KG1 (cell line): ENCODE measurements at places on chromosomes 6 and 20.

- no peak for DNase-seq
Observed at GRCh38 chr6:141443668-141444289, 688.9 kb upstream of the GJE1 start.

DNA sequence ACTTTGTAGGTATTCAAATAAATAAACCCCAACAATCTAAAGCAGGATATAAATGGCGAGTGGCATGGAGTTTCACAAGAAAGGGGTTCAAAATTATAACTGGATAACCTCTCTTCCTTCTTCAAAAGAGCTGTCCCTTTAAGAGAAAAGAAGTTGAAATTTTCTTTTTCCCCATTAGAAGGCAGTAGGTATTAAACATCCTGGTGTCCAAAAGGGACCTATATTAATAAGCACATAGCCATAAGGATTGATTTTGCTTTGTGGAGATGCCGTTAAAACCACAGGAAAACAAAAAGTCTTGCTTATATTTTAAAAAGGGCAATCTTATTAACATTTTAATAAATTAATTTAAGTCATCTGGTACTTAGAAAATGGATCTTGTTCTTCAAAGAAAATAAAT is 76.5 kb downstream of the LYRM4 start:
- no peak for DNase-seq

GRCh38 chr6:49327005-49327404 is 136.0 kb downstream of the MMUT start:
- no peak for DNase-seq

- DNase-seq: no peak
Observed at GRCh38 chr6:9373308-9373707, 938.0 kb upstream of the SLC35B3 start.

DNA sequence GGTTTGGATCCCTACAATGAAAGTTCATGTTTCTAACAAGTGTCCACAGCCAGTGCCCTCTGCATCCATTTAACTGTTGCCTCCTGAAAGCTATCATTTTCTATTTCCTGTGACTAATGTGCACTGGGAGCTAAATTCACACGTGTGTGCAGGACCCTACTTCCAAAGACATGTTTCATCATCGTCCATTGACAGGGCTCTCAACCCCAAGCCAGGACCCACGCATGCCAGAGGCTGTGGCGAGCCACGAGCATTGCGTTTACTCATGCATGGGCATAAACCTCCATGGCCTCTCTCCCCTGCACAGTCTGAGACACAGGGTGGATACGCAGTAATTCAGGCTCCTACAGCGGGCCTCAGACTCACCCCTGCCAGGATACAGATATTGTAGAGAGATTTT is 153.2 kb downstream of the MAFB start:
- no peak for DNase-seq

GRCh38 chr6:45074439-45074838 is 253.7 kb upstream of the RUNX2 start:
- DNase-seq: no peak

DNA sequence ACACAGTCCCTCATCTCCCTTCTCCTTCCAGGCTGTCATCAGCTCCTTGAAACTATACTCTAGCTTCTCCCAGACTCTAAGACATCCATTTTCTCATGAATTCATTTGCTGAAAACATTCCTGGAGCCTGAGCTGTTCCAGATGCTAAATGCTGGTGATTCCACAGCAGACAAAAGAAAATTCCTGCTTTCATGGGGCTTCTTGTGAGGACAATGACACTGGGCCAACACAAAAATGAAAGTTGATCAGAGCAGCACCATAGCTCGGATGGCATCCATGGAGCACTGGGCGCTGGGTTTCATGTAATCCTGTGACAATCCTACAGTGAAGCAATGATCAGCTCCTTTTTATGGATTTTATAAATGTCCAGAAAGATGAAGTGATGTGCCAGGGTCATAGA is 47.4 kb upstream of the STX16 start:
- DNase-seq: no peak

DNA sequence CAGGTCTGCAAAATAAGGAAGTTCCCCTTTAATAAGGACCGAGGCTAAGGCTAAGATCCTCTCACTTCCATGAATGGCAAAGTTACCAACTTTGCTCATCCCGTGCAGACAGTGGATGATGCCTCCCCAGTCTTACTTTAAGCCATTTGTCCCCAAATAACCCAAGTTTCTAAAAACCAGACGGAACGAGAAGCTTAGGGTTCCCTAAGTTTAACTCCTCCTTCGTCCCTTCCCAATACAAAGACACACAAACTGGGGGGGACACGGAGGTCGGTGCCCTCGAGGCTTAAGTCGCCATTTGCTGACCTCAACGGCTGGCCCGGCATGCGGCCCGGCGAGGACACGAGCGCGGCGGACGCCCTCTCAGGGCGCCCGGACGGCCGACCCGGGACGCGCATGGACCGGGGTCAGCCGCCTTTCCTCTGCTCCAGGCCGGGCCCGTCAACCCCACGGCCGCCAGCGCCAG is 527 bp downstream of the FBXO30 start:
- peak; percentile 50 for DNase-seq

DNA sequence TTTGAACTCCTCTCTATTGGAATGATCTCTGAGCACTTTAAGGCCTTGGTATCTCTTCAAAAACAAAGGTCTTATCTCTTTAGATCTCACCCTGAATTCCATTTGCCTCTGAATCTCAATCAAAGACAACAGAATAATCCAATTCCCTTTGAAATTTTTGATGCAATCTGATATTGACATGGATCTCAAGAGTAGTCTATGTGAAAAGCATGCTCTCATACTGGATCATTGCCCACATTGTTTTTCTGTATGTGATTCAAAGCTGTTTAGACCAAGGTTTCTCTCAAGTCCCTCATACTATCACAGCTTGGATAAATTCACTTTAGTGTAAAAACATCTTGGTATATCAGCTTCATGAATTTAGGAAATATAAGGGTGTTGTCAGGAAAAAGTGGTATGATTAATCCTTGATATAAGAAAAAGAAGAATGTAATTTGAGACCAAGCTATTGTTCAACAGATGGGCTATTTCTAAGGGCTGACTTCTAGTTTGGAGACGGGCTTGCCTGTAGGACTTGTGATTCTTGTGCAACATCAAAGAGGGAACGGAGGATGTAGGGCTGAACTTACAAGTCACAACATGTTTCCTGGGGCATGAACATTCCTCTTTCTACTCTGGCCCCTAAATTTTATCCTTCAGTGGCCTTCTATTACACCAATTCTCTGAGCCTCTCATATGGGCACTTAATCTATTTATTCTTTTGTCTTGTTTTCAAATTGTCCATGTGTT is 77.9 kb upstream of the CITED2 start:
- no peak for DNase-seq

DNA sequence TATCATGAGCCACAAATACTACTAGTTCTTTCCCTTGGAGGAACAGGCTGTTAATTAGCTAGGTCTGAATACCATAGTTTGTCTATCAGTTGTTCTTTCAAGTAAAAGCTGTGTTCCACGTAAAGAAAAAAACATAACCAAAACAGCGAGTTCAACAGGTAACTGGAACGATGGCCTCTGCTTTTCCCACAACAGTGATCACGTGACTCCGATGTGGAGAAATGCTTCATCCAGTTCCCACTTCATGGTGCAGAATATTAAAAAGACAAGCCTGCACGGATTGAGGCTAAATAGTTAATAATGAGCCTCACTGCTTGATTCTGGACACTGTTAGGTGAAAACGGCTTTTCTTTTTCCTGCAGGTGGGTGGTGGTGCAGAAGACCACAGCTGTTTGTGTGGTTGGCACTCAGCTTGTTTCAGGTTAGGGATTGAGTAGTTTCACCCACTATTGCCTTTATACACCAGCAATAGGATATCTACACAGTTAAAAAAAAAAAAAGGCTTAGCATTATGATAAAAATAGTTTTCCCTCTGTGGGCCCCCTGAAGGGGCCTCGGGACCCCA is 88.1 kb downstream of the DACT2 start:
- no peak for DNase-seq

DNA sequence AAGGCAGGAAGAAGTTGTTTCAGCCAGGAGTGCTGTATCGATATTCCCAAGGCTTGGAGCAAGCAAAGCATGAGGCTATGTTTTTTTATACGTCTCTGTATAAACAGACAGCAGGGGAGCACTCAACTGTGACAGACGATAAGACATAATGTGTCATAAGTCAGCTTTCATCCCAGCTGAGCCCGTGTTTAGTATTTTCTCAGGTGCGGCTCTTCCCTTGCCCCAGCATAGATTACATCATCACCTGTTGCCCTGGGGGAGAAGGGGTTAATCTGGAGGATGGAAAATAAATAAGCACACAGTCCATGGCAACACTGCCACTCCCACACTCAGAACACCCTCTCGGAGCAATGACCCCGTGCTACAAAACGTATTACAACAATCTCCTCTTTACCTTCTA is 22.1 kb upstream of the KCNK5 start:
- DNase-seq: no peak

- DNase-seq: no peak
Observed at GRCh38 chr20:21323640-21324039, 20.5 kb downstream of the XRN2 start.

- no peak for DNase-seq
Observed at GRCh38 chr6:29992807-29993206, 50.5 kb downstream of the HLA-A start.

- DNase-seq: no peak
Observed at GRCh38 chr20:10061641-10062040, 26.9 kb downstream of the ANKEF1 start.

- DNase-seq: no peak
Observed at GRCh38 chr20:1633535-1633934, 13.7 kb upstream of the SIRPB1 start.

DNA sequence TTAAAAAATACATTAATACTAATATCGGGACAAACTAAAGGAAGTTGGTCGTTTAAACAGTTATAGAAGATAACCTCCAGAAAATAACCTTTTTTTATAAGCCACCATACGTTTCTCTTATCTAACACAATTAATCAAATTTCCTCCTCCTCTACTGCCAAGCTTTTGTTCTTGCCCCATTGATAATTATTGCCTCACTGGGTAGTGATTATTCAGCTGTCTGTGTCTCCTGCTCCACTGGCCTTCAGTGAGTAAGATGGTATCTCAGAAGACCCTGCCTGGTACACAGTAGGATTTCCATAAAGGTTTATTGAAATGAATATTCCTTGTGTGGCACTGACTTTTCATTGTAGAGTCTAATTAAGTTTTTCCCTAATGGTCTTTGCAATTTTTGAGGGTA is 165.5 kb upstream of the SCGN start:
- no peak for DNase-seq

- no peak for DNase-seq
Observed at GRCh38 chr6:64539917-64540316, 904.3 kb downstream of the PHF3 start.

GRCh38 chr6:137106183-137106582 is 61.4 kb upstream of the IL20RA start:
- DNase-seq: no peak

GRCh38 chr6:24721461-24722215 is 2.7 kb upstream of the C6orf62 start:
- DNase-seq: peak; percentile 93

DNA sequence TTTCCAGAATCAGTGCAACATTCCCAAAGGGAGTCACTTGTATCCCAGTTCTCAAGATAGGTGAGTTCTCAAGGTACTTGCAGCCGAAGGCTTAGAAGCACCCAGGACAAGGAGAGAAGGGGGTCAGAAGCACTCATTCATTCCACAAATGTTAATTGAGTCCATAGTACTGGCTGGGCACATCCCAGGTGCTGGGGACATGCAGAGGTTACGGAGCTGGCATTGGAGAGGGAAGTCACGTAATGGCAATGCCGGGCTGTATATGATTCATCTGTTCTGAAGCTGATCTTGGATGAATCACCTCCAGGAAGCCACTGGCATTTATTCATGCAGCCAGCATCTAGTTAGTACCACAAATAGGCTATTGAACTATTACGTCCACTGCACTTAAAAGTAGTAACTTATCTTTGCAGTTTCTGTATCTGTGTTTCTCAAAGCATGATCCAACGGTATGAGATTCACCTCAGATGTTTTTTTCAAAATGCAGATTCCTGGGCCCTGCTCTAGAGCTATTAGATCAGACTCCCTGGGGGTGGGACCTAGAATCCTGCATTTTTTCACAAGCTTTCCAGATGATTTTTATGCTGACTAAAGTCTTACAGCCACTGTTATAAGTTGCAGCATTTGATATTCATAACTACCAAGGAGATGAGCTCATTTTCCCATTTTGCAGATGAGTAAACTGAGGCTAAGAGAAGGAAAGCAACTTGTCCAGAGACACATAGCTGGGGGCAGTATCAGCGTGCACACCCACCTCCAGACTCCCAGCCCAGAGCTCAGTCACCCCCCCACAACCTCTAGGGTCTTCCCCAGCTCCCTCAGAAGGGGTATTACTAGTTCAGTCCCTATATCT is 44.1 kb upstream of the ID1 start:
- DNase-seq: no peak
